Stomach (tissue), 19 donors: ENCODE measurements at places on chromosomes 6 and 20. TPM values are rescaled to one million over a fixed set of nuclear protein-coding genes. Genes with fewer than 3 reads are reported as not detected.

Gene LHFPL5
- not detected for polyA plus RNA-seq

Gene EMILIN3
- not detected for polyA plus RNA-seq

Gene ADAT2
- 6.8 TPM for polyA plus RNA-seq

Gene GRM1
- not detected for polyA plus RNA-seq

Gene CENPB
- polyA plus RNA-seq, result 90.7 TPM

Gene CCND3
- 75.9 TPM for polyA plus RNA-seq

Gene TNF
- polyA plus RNA-seq, result 0.28 TPM

Gene COL21A1
- 0.31 TPM for polyA plus RNA-seq

Gene FAM83C
- polyA plus RNA-seq, result not detected

Gene EEF1A1
- 8,307 TPM for polyA plus RNA-seq

Gene CD93
- polyA plus RNA-seq, result 5.3 TPM

Gene ADISSP
- polyA plus RNA-seq, result 14.4 TPM

Gene FLRT3
- 8.0 TPM for polyA plus RNA-seq

Gene HLA-DQB1
- 94.5 TPM for polyA plus RNA-seq

Gene EDN3
- polyA plus RNA-seq, result 6.4 TPM

Gene SLC17A9
- 10.0 TPM for polyA plus RNA-seq

Gene ARHGAP40
- 0.31 TPM for polyA plus RNA-seq

Gene CYP24A1
- polyA plus RNA-seq, result not detected

Gene SYCP2
- polyA plus RNA-seq, result 1.9 TPM

Gene STMND1
- not detected for polyA plus RNA-seq

Gene AIF1
- 74.2 TPM for polyA plus RNA-seq

Gene LY6G5C
- 4.9 TPM for polyA plus RNA-seq

Gene HCK
- 10.4 TPM for polyA plus RNA-seq

Gene PPT2
- 5.8 TPM for polyA plus RNA-seq

Gene FERMT1
- 8.2 TPM for polyA plus RNA-seq

Gene TUBB1
- polyA plus RNA-seq, result 0.12 TPM

Gene MPIG6B
- not detected for polyA plus RNA-seq

Gene LGSN
- 0.06 TPM for polyA plus RNA-seq

Gene HSPA1L
- 0.46 TPM for polyA plus RNA-seq

Gene PNISR
- 37.9 TPM for polyA plus RNA-seq

Gene PPP1R11
- 69.7 TPM for polyA plus RNA-seq

Gene SNPH
- polyA plus RNA-seq, result 3.6 TPM

Gene MMP24
- polyA plus RNA-seq, result 0.15 TPM

Gene LAMA5
- polyA plus RNA-seq, result 278 TPM

Gene CABLES2
- 2.0 TPM for polyA plus RNA-seq

Gene BMP6
- polyA plus RNA-seq, result 1.4 TPM

Gene TLDC2
- polyA plus RNA-seq, result 0.62 TPM

Gene DHX16
- 23.4 TPM for polyA plus RNA-seq
